CD4-positive, alpha-beta T cell treated with Interleukin-2 at 100 ng/mL for 4 hours (primary cell): ENCODE measurements at places on chromosomes 7 and 10.

DNA sequence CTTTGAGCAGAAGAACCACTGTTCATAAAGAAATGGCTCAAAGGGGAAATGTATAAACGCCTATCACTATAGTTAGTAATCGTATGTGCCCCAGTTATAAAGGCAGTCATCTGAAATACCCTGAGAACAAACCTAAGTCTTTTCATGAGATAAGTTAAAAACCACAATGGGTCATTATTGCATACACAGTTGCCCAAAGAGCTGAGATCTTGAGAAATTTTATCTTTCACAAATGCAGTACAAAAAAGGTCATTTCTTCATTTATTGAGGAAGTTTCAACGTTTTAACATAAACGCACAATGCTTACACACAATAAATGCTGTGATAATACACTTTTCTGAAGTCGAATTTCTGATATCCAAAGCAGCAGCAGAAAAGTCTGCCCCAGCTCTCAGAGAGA, 114.4 kb downstream of the MICU1 start:
- no peak for DNase-seq

DNA sequence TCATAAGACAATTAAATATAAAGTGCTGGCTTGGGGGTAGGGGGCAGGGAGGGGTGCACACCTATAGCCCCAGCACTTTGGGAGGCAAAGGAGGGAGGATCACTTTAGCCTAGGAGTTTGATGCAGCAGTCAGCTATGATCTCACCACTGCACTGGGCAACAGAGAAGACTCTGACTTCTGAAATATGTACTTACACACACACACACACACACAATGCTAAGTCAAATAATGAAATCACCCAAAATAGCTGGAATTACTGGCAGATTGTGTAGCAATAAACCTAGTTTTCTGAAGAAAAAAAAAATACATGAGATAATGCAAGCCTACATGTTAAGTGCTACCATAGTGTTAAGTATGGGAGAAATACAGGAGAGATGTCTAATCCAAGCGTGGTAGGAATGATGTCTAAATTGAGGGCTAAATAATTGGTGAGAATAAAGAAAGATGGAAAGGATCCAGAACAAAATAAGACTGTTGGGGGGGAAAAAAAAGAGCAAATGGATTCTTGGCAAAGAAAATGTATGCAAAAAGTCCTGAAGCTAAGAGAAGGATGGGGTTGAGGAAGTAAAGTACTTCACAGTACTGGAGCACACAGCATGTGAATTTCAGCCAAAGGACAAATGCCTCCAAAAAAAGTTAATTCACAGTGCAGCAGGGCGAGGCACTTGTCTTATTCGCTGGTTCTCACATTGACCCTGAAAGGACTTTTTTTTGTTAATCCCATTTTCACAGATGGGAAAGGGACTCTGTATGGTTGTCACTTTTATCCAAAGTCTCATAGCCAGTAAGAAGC, 73.9 kb downstream of the IGF2BP3 start:
- DNase-seq, result no peak

GRCh38 chr10:24208661-24209431, at the start of gene KIAA1217:
KIAA1217 (plus strand) TSS chr10:24209138; CDS start chr10:24209194, 56 bp downstream.
- no peak for DNase-seq

DNA sequence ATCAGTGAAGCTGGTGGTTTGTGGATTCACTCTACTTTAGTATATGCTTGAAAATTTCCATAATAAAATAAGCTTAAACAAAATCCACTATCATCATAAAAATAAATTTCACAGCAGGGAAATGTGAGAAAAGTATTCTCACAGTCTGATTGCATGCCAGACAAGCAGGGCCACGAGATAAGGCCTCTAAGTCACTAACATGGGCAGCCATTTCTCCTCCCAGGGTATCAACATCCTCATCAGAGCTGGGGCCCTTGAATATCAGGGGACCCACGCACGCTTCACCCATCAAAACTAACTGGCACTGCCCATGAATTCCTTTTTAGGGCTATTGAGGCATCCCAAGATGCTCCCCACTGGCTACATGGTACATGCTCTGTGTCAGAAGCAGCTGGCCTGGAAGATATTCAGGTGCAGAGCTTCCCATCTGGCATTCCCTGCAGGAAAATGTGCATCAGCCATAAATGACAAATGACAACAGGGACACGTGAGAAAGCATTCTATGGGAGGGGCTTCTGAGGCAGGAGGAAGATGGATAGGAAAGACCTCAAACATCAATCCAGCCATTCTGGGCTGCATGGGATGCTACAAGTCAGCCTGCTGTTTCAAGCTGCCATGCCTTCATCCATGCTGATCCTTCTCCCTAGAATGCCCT, 17.4 kb downstream of the CCDC6 start:
- DNase-seq, result no peak

GRCh38 chr7:4604456-4604940, 77.6 kb upstream of the FOXK1 start:
- DNase-seq, result no peak

- DNase-seq, result no peak
Measured at GRCh38 chr7:136064627-136065237, 87.6 kb upstream of the MTPN start.

- no peak for DNase-seq
Measured at GRCh38 chr10:117903854-117904253, 142.9 kb downstream of the RAB11FIP2 start.

DNA sequence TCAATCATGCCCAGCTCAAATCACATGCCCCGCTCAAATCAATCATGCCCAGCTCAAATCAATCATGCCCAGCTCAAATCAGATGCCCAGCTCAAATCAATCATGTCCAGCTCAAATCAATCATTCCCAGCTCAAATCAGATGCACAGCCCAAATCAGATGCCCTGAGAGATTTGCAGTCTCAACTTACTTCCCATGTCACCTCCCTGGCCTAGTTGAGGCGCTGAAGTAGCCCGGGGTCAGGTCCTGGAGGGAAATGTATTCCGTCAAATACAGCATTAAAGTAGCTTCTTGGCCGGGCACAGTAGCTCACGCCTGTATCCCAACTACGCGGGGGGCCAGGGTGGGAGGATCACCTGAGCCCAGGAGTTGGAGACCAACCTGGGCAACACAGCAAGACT, 15.7 kb upstream of the PRKAR1B start:
- no peak for DNase-seq

DNA sequence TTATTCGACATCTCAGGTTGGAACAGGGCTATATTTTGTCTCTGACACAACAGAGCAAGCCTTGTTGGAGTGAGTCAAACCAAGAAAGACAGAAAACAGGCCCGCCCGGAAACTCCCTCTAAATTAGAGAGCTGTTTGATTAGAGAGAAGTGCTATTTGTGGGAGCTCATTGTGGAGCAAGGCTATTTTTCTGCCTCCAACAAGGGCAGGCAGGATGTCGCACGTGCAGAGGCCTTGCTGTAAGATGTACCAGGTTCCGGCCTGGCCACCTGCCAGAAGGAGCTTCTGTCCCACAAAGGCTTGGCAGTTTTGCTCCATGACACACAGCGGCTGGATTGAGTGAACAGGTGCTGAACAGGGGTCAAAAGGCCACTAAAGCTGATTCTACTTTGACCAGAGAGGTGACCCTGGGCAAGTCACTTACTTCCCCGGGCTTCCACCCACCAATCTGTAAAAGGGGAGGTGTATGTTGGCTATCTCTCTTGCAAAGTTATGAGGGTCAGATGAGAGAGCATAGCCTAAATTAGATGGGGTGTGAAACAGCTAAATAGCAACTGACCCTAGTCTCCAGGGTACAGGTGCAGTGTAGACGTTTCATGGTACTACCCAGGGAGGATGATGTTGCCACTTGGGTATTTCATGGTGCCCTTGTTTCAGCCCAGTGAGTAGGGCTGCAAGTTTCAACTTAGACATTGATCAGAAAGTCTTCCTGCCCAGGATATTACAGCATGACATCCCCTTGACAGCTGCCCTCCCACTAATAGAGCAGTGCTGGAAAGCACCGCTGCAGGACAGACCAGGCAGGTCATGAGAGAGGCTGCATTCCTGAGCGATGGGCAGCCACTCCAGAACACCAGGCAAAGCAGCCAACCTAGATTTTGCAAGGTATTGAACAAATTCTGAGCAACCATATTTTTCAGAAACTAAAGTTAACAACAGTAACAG, 62.0 kb downstream of the VSTM4 start:
- DNase-seq, result no peak

- DNase-seq, result no peak
Measured at GRCh38 chr7:74033372-74034311, 5.7 kb downstream of the ELN start.

- DNase-seq, result no peak
Measured at GRCh38 chr7:26987338-26987737, 108.5 kb downstream of the HOXA1 start.

DNA sequence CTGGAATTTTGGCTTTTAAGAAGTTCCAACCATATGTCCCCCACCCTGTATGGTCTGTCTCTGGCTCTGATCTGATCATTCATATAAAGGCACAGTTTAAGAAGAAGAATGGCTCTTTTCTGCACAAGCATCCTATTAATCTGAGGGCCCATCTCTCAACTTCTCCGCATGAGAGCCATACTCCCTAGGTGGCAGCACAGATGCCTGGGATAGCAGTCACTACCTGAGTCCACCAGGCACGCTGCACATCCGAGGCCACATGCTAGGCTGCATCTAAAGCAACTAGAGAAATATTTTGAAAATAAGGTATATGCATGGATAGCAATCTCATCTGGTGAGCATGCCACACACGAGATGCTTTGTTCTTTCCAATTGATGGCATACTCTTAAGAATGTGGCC, 565.5 kb downstream of the PARD3 start:
- no peak for DNase-seq

DNA sequence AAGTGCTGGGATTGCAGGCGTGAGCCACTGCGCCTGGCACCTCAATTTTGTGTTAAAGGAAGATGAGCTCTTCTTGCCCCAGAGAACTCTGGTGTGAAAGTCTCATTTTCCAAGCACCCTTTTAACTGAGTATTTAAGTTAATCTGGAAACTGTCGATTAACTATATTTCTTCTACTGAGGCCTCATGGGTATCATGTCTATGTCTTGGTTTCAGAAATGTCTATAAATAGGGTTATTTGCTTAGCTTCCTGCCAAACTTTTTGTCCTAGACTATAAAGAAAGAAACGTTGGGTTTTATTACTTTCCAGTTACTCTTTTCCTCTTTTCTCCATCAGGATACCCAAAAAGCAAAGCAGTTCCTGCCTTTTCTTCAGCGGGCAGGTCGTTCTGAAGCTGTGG, 102.4 kb downstream of the LRRC4 start:
- no peak for DNase-seq

DNA sequence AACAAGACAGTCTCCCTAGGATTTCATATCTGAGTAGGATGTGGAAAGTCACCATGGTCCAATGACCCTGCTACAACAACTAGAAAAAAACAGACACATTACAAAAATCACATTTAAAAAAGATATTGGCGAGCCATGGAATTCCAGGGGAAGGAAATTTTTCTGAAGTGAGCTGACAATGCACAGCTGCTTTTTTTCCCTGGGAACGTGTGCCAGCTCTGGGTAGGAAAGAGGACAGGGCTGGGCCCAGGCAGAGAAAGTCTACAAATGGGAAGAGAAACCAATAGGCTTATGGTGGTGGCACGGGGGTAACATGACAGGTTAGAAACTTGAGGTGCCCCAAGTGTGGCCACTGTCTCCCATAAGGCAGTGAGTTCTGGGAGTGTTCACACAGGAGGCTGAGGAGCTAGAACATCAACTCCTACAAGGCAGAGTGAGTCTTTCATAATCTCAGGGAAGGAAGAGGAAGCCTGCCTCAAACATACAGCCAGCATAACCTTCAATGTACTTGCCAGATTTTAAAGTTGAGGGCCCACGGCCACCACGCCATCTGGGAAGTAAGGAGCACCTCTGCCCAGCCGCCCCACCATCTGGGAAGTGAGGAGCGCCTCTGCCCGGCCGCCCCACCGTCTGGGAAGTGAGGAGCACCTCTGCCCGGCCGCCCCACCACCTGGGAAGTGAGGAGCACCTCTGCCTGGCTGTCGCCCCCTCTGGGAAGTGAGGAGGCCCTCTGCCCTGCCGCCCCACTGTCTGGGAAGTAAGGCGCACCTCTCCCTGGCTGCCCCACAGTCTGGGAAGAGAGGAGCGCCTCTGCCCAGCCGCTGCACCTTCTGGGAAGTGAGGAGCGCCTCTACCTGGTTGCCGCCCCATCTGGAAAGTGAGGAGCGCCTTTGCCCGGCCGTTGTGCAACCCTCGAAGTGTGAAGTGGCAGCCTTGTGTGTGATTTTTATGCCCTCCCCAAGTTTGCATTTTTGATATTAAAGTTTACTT, 5.9 kb downstream of the FBXL13 start:
- no peak for DNase-seq

DNA sequence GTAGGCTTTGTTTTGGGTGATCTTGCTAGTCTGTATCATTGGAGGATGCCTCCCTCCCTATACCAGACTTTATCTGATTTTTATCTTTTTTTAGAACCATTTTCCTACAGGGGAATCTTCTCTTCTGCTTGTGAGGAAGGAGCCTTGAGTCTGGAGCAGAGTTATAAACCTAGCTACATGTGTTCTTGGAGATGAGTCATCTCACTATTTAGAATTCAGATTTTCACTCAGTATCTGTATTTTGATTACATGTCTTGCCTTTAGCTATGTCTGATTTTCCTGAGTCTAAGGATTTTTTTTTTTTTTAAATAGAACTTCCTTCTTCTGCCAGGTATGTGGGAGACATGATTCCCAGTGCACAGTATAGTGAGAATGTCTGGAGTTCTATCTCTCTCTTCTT, 211.6 kb upstream of the MBL2 start:
- no peak for DNase-seq

GRCh38 chr7:4833691-4834600, 27.9 kb downstream of the PAPOLB start:
- no peak for DNase-seq

DNA sequence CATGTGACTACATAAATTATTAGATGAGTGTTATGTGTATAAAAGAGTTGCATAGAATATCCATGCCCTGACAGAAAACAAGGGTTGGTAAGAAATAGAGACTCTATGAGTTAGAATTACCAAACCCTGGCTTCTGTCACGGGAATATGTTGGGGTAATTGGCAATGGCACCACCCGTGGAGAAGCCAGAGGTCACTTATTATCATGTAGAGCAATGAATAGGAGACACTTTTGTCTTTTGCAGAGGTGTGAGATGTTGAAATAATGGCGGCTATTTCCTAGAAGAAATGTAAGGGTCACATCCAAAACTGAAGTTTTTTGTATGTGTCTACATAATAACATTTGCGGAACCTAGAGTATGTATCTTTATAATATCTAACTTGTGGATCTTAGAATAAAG, 35.3 kb downstream of the ABCB5 start:
- no peak for DNase-seq

- no peak for DNase-seq
Measured at GRCh38 chr7:124246262-124246863, 213.5 kb upstream of the TMEM229A start.

DNA sequence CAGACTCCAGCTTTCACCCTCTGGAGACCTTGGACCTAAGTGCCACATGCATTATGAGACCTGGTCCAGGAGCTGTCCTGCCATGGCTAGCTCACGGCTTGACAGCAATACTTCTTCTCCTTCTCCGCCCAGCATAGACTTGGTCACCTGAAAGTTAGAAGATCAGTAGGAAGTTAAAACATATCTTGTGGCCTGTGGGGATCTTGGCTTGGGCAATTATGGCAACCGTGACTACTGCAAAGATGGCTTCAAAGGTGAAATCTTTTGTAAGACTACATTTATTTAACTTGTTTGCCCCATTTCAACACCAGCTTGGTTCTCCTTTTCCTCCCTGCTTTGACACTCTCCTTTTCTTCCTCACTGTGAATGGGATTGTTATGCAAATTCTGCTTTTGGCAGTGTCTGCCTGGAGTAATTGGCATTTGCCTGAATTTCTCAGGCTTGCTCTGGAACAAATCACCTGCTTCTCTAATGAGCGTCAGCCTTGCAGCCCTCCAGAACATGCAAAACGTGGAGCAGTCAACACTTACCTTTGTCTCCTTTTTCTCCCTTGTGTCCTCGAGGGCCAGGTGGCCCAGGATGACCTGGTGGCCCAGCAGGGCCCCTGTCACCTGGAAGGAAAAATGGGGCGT, 53.4 kb downstream of the COL17A1 start:
- DNase-seq, result no peak
